ENCODE measurements at places on chromosomes 7 and 10.

DNA sequence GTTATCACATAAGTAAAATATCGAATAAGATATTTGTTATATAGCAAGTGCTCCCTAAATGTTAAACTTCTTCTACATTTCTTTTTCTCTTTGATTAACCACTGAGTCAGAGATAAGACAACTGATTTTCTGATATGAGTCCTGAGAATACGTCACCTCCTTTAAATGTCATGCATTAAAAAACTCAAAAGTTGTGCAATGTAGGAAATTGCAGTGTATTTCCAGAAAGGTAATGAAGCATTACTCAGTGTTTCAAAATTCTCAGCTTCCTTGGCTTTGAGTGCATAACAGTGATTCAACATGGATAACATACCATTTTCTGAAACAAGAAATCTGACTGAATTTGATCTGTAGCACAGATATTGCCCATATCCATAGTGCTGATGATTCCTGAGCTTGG is 155.8 kb downstream of the BMPER start:
- no peak for DNase-seq

GRCh38 chr7:22061775-22062174 is 116.1 kb upstream of the CDCA7L start:
- no peak for DNase-seq

DNA sequence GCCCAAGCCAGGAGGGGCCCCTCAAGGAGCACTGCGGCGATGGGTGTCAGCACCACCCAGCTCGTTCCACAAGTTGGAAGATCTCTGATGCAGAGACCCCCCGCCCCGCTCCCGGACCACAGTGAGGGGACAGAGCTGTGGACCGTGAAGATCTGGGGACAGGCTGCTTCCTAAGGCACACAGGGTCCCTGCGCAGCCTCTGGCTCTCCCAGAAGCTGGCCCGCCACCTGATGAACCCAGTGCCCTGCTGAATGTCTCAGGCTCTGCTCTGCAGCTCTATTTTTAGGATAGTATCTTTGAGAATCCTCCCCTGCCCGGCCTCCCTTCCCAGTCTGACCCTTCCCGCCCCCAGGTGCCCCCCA is 29.7 kb downstream of the GBX1 start:
- no peak for DNase-seq

DNA sequence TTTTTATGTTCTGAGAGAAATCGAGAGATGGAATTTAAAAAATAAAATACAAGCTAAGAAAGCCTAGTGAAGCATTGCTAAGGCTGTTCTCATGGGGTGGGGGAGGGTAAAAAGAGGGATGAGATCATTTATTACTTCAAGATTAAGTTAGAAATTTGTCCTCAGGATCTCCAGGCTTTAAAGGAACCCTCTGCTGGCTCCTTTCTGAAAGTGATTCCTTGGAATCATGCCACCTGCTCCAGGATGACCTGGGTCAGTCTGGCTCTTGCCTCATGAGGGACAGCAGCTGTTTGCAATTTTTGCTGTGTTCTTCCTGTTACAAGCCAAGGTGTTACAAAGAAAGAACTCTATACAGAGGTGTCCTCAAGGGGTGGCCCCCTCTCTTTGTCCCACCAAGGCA is 69.8 kb downstream of the CDK1 start:
- no peak for DNase-seq

DNA sequence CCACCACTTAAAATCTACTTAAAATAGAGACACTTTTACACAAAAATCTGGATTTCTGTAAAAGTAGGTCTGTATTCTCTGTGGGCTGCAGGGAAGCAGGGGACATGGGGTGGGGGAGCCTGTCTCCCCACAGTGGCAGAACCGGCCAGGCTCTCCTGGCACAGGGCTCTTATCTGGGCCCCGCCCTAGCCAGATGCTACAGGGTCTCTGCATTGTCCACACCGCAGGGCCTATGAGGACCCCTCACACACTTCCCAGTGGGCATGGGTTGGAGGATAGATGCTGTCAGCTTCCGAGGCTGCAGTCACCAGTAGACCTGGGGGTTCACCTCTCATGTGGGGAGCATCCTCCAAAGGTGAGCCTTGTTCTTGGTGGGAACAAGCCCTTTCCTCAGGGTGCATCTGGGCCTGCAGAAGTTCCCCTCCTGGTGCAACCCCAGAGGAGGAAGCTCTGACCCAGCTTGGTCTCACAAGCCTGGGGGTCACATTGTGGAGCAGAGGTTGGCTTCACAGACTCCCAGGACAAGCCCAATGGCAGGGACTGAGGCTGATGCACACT is 15.4 kb upstream of the MYL7 start:
- DNase-seq = peak; percentile 29

- DNase-seq = no peak
Measured at GRCh38 chr10:133176546-133176945, 16.5 kb downstream of the KNDC1 start.

- DNase-seq = no peak
Measured at GRCh38 chr7:135798095-135798494, 49.5 kb upstream of the FAM180A start.
